ENCODE measurements at places on chromosomes 4 and X.

DNA sequence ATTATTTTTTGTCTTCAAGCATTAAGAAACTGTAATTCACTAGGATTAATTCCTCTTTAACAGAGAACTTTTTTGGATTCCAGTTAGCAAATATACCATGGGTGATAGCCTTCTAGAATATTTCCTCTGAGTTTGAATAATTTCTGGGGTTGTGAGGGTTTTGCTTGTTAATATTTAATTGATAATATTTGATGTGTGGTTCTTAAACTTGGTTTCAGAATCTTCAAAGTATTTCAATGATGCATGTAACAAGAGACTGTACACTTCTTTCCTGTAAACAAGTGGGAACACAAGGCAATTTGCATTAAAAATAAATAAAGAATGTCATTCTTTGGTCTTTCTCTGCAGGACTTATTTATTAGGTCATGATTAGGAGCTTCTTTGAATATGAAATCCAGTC, 9.5 kb upstream of the C4orf51 start:
- no peak for DNase-seq

DNA sequence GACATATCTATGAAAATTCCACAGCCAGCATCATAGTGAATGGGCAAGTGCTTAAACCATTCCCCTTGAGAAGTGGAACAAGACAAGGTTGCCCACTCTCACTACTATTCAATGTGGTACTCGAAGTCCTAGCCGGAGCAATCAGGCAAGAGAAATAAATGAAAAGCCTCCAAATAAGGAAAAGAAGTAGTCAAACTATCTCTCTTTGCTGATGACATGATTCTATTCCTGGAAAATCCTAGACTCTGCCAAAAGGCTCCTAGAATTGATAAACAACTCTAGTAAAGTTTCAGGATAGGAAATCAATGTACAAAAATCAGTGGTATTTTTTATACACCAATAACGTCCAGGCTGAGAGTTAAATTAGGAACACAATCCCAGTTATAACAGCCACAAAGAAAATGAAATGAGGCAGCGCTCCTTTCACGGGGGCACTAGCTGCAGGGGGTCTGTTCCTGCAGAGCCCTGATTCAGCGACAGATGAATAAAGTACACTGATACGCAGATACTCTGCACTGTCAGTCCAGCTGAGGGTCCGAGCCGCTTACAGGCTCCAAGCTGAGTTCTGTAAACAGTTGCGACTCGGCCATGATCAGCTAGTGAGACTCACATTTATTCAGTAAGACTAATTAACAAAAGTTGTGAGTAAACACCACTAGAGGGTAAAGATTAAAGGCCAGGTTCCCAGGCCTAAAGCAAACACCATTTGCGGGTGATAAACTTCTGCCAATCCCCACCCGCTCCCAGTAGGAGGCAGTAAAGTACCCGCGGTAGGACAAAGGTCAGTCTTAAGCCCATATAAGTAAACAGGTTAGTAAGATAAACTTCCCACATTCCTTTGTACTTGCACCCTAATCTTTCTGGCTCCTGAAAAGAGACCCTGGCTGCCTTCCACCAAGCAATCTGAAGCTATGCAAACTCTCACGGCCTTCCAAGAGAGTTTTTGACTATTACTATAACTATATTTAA, 290.6 kb upstream of the GRID2 start:
- no peak for DNase-seq

- no peak for DNase-seq
Measured at GRCh38 chr4:147518086-147518485, 37.2 kb downstream of the EDNRA start.

- DNase-seq = no peak
Measured at GRCh38 chr4:87087015-87087414, 133.4 kb downstream of the KLHL8 start.

- no peak for DNase-seq
Measured at GRCh38 chr4:48332661-48333060, 8.7 kb upstream of the SLAIN2 start.

- no peak for DNase-seq
Measured at GRCh38 chr4:139734201-139734874, 68.7 kb downstream of the MGST2 start.

GRCh38 chrX:1419545-1420355, 27.8 kb upstream of the SLC25A6 start:
- no peak for DNase-seq

DNA sequence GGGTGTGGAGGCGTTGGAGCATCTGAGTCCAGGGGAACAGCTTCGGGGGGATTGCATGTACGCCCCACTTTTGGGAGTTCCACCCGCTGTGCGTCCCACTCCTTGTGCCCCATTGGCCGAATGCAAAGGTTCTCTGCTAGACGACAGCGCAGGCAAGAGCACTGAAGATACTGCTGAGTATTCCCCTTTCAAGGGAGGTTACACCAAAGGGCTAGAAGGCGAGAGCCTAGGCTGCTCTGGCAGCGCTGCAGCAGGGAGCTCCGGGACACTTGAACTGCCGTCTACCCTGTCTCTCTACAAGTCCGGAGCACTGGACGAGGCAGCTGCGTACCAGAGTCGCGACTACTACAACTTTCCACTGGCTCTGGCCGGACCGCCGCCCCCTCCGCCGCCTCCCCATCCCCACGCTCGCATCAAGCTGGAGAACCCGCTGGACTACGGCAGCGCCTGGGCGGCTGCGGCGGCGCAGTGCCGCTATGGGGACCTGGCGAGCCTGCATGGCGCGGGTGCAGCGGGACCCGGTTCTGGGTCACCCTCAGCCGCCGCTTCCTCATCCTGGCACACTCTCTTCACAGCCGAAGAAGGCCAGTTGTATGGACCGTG, 2.2 kb downstream of the AR start:
- DNase-seq = no peak

GRCh38 chr4:61714387-61714911, 514.3 kb downstream of the ADGRL3 start:
- DNase-seq = no peak

DNA sequence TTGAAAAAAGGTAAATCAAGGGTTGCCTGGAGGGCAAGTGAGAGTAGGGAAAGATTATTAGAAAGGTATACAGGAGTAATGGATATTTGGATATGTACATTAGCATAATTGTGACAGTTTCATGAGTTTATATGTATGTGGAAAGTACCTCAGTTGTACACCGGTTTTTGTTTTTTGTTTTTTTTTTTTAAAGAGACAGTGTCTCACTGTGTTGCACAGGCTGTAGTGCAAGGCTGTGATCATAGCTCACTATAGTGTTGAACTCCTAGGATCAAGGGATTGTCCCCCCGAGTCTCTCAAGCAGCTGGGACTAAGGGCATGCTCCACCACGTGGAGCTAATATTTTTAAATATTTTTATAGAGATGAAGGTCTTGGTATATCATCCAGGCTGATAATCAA, 15.3 kb upstream of the HPGD start:
- no peak for DNase-seq

DNA sequence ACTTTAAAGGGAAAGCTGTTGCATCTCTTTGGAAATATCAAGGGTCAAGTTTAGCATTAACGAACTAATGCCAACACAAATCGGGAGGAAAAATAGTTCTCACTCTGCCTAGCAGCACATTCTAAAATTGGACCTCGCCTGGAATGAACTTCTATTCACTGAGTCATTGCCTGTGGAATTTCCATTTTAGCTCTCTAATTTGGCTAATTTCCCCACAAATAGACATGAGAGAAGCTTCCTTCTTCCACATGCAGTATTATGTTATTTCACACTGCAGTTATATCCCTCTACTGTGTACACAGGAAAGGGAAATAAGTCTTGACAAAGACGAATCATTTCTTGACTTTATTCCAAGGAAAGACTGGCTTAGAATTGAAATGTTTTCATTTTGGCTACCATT, 9.3 kb downstream of the ZXDA start:
- no peak for DNase-seq

DNA sequence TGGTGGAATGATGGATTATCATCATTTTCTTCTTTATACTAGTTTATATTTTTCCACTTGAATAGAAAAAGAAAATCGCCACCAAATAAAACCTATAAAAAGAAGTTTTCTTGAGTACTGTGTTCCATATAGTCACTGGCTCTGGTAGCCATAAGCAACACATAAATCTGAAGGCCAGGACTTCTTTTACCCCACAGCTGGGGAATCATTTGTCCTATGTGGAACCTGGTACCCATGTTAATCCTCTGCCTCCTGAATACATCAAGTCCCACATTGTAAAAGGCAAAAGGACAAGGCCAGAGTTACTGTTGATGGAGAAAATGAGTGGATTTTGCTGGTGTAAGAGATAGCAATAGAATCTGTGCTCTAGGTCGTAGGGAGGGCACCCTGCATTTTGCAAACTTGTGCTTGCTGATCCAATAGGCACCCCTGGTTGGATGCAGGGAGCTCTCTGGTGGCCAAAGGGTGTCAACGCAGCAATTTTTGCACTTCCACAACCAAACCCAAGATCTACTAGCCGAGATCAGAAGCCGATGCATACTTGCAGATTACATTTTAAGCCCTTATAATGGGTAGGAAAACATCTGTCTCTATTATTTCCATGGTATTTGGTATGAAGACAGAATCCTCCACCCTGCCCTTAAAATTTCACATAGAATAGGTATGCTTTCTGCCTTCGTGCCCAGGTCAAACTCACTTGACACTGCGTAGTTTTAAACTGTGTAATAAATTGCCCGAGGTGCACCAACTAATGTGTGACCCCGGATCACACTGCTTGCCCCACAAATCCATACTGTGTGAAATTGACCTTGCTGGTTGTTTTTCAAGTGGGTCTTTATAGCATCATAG, 146.2 kb upstream of the SCML1 start:
- DNase-seq = no peak

GRCh38 chr4:101850698-101851097, 60.2 kb downstream of the BANK1 start:
- no peak for DNase-seq

DNA sequence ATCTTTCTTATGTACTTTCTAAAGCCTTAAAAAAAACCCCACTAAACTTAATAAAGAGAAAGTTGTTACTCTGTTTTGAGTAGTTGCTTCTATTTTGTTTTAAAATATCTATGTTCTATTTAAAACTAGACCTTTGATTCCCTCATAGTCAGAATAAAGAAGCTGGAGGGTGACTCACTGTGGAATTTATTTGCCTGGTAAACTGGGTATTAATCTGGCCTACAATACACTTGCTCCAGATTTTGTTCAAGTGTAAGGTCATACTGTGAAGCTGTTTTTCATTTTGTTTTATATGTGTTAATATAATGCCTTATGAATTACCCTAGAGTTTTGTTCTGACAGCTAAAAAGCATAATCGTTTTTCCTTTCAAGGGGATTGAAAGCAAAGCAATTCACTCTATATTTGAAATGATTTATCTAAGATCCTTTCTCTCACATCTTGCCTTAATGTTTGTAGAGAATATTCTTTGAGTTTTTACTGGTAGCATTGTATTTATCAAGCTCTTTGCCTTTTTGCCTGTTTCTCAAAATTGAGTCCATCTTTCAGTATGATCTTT, 277.4 kb upstream of the PITX2 start:
- no peak for DNase-seq

GRCh38 chrX:38275615-38276014, 51.7 kb downstream of the RPGR start:
- no peak for DNase-seq

DNA sequence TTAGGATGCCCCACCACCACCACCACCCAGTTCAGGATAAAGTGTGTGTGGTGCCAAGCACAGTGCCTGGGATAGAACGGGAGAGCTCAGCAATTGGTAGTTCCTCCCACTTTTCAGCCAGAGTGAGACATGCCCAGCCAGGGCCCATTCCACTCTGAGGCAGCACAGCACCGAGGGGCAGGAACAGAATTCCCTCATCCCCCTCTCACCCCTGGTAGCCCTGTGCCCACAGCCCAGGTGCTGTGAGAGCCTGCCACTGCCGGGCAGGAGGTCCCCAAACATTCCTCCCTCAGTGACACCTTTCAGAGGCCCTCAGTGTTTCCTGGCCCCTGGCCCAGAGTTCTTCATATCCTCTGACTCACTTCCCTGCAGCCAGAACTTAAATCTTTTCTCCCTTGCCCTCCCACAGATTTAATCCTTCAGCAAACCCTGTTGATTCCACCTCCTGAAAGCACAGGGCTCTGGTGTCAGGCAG, 8.1 kb downstream of the RIPPLY1 start:
- no peak for DNase-seq

DNA sequence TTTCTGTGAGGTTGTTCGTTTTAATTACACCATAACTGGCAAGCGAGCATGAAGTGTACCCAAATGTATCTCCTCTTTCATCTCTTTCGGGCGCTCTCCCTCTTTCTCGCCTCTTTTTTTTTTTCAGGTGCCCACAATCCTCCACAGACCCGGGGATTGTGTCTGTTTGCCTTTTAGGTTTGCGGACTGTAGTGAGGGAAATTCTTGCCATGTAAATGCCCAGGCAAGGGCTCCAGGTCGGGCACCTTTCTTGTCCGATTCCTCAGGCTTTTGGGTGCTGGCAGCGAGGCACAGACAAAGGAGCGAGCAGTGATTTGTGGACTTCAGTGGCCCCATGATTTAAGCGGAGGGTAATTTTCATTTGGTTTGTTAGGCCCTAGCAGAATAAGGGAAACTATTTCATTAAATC, 1.1 kb upstream of the PHOX2B start:
- DNase-seq = no peak

DNA sequence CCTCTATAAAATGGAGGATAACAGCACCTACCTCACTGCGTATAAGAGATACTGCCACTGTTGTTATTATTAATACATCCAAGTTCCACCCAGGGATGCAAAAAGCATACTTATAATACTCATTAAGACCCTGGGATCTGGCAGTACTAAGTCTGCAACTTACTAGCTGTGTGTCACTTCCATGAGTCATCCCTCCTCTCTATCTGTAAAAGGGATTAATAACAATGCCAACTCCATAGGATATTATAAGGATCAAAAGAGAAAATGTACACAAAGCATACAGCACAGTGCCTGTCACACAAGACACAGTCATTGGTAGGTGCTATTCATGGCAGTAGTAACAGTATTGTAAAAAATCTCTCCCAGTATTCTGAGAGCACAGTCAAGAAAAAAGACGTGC, 216.7 kb downstream of the HS6ST2 start:
- no peak for DNase-seq

GRCh38 chr4:1255151-1255550, 6.2 kb upstream of the CTBP1 start:
- DNase-seq = no peak

DNA sequence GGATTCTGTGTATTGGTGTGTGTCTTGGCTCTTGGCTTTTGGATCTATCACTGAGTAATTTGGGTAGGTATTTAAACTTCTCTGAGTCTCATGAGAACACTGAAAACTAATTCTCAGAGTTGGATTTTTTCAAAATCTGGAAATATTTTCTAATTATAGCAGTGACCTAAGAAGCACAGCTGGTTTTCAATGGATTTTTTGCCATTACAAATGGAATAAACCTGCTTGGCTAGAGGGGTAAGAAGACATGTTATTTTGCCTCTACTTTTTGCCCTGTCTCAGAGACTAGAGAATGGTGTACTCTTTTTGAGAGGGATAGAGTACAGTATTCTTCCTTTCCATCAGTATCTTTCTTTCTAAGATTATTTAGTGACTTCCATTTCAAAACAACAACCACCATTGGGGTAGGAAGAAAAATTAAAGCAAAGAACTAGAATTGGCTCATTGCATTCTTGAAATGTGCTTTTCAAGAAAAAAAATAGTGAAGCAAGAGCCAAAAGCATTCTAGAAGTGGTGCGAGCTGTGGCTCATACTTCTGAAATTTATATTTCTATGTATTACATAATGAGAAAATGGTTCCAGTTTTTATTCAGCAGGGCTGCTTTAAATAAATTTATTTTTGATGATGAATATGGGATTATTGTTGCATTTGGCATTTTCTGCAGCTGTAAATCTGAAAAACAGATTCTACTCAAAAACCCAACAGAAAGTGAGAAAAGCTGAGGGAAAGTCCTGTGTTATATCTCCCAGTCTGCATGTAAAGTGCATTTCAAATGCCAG, 850.2 kb upstream of the SLIT2 start:
- no peak for DNase-seq

Measured in stimulated activated effector memory CD8-positive, alpha-beta T cell treated with anti-CD3 and anti-CD28 coated beads, Interleukin-12 subunit alpha, Interleukin-12 subunit beta, amount 100 ng/mL, for 72 hours (primary cell).